ENCODE measurements at places on chromosomes 1 and 21.

- DNase-seq: no peak
Observed at GRCh38 chr1:68828013-68828412, 331.1 kb upstream of the DEPDC1 start.

GRCh38 chr21:30726726-30727125 is 8.1 kb upstream of the KRTAP21-3 start:
- DNase-seq: no peak

GRCh38 chr1:77126307-77126706 is 92.9 kb downstream of the PIGK start:
- DNase-seq: peak; percentile 15

- no peak for DNase-seq
Observed at GRCh38 chr1:156259805-156260204, 11.9 kb upstream of the PAQR6 start.

DNA sequence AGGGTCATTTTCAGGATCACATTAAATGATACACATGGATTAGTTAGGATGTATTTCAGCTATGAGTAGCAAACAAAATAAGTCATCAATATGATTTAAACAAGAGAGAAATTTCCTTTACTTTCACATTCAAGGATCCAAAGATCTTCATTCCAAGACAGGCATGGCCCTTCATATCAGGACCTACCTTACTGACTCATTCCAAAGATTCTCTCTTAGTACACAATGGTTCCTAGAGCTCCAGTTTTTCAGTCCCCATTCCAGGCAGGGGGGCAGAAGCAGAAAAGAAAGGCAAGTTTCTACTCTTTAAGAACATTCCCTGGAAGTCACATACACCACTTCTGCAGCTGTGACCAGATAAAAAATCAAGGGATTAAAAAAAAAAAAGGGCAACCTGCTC is 23.7 kb downstream of the RGS2 start:
- no peak for DNase-seq

DNA sequence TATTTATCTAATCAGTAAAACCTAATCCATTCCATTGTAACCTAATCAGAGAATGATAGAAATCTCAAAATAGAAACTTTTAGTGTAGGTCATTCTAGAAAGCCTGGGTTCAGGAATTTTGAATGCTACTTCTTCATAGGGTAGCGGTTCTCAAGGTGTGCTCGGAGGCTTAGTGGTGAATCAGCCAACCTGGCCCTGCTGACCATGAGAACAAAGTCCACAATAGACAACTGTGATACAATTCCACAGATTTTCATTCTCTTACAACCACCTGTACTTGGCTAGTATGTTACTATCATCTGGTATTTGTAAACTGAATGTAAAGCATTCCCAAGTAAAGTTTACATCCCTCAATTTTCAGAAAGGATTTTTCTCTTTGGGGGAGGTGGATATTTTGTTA is 7.5 kb upstream of the PUM1 start:
- DNase-seq: no peak

DNA sequence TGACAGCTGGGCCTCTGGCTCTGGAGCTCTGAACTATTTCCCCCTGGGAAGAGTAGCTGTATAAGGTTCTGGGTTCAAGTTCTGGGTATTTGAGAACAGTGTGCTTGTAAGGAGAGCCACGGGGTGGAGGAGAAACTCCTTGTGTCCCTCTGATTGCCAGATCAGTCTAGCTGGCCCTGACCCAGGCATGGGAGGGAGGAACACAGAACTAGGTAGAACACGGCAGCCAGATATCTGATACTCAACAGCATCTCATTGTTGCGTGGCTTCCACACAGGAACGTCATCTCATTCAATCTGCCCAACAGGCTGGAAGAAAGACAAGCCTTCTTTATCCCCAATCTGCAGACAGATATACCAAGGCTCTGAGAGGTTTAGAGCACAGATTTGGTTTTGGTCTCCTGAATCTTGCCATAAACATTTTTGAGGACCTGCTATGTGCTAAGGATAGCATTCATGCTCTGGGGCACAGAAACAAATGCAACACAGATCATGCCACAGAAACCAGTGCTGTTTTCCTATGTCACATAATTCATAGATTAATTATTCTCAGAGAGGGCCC is 83.8 kb downstream of the PLXNA2 start:
- no peak for DNase-seq

- DNase-seq: peak; percentile 29
Observed at GRCh38 chr1:10679496-10680220, 116.8 kb downstream of the CASZ1 start.

DNA sequence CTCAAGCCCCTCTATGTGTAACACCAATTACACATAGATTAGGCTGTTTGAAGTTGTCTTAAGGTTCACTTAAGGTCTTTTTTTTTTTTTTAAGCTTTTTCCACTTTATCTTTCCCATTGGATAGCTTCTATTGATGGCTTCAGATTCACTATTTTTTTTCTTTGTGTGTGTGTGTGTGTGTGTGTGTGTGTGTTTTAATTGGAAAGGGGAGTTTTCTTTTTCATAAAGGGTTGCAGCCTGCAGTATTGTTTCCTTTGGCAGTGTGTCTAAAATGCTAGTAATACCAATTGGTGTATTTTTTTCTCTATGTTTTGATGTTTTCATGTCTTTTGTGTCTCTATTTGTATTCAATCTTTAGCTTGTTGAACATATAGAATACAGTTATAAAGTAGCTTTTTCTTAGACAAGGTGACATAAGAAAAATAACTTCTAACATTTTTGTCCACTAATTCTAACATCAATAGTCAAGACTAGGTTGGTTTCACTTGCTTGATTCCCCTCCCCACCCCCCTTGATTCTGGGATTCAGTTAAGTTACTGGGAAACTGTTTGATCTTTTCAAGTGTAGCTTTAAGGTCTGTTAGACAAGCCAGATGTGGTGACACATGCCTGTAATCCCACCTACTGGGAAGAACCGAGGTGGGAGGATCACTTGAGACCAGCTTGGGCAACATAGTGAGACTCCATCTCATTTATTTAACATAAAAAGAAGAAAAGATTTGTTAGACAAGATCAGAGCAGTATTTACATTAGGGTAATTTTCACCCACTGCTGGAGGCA is 21.4 kb downstream of the PRRC2C start:
- DNase-seq: no peak

- no peak for DNase-seq
Observed at GRCh38 chr1:87956072-87956471, 627.4 kb downstream of the LMO4 start.
